ENCODE measurements at places on chromosomes 3 and 15.

DNA sequence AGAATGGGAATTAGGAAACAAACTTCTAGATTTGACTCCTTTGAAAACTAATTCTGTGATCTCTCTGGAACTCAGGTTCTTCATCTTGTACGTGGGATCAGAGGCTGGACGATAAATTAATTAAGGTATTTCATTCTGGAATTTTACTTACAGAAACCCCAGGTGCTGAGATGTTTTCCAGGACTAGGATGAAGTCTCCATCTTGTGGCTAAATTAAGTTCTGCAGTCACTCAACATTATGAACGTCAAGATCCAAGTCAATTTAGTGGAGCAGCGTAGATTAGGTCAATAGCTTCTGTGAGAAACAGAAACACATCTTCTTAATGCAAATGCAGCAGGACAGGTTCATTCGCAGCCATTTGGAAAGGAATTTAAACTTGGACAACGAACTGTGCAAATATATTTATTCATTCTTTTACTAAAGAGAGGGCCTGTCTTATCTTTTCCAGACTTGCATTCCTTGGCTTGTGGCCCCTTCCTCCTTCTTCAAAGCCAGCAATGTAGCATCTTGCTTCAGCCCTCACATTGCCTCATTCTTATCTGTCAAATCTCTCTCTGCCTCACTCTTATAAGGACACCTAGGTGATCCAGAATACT lies 26.7 kb upstream of the TMC3 start:
- DNase-seq = no peak

DNA sequence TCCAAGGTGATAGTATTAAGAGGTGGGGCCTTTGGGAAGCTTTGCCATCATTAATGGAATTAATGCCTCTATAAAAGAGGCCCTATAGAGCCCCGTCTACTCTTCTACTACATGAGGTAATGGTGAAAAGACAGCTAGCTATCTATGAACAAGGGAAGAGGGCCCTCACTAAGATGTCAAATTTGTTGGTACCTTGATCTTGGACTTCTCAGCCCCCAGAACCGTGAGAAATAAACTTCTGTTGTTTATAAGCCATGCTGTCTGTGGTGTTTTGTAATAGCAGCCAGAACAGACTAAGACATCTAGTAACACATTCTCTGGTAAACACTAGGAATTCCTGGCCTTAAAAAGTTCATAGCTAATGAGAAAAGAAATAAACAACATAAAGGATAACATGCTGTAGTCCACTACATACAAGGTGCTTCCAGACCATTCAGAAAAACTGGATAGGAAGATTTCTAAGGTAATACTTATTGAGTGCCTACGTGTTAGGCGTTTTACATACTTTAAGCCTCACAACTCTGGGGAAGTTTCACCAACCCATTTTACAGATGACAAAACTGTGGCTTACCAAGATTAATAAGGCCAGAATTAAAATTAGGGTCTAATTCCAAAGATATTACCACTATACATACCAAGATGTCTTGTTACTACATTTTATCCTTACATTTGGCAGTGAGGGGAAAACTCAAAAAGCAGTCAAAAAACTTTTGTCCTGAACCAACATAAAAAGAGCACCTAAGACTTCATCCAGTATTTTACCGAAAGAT lies 3.2 kb downstream of the UBE3A start:
- no peak for DNase-seq

- no peak for DNase-seq
These were observed 11.1 kb downstream of the ADAMTS17 start for GRCh38 chr15:100330629-100331215.

GRCh38 chr15:80834402-80834801 lies 55.2 kb downstream of the CEMIP start:
- DNase-seq = no peak

DNA sequence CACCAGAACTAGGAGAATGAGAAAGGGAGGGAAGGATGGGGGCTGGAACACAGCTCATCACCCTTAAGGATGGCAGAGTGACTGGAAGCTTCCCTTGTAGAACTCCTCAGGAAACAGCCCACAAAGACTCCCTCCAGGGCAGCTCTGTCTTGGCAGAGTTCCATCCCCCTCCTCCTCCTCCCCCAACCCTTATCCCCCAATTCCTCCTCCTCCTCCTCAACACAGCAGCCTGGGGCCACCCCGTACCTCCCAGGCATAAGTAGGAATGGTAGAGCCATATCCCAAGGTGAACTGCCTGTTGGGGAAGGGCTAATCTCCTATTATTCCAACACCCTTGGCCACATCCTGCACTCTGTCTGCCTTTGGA lies 38.8 kb downstream of the ADCY5 start:
- no peak for DNase-seq

- DNase-seq = no peak
These were observed 245.9 kb downstream of the NAALADL2 start for GRCh38 chr3:175105066-175105465.

- DNase-seq = no peak
These were observed 26.2 kb upstream of the CLDN16 start for GRCh38 chr3:190361791-190362190.

GRCh38 chr15:45097466-45097865 lies 16.5 kb downstream of the DUOX2 start:
- DNase-seq = no peak

GRCh38 chr3:101591071-101591470 lies 17.1 kb downstream of the PCNP start:
- DNase-seq = no peak

DNA sequence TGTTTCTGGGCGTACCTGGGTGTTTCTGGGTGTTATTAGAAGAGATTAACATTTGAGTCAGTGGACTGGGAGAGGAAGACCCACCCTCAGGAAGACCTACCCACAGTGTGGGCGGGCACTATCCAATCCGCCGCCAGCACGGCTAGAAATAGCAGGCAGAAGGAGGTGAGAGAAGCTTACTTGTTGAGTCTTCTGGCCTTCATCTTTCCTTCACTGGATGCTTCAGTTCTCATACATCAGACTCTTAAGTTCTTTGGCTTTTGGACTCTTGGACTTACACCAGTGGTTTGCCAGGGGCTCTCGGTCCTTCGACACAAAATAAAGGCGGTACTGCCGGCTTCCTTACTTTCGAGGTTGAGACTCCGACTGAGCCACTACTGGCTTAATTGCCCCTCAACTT lies 654.6 kb upstream of the CADM2 start:
- DNase-seq = no peak

DNA sequence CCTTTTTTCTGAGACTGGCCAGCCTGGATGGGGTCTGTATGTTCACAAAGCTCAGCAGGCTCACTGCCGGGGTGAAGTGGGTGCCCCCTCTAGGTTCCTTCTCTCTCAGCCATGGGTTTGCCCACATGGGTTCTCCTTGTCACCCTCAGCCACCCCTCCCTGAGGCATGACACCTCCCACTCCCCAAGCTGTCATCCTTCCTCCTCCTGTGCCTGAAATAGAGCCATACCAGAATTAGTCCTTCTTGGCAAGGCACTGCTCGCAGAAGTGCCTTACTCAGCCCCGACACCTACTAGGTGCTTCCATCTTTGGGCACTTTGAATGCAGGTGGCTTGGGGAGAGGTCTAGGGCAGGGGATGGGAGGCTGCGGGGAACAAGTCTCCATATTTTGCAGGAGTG lies 62.9 kb upstream of the SEC13 start:
- no peak for DNase-seq

- DNase-seq = no peak
These were observed 277.1 kb upstream of the GBE1 start for GRCh38 chr3:82038556-82038955.

DNA sequence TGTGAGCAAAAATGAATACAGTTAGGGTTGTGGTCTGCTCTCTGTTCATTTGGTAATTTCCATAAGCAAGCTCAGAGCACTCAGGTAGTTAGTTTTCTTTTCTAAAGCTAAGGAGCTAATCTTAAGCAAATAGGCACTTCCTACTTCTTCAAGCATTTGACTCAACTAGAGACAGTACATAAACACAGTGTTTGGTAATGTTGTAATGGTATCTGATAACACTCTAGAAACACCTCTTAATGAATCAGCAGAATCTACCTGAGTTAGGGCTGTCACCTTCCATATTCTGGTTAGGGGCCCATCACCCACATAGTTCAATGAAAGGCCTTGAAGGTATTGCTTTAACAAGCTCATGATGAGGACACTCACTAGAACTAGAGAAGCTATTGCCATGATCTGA lies 83.1 kb downstream of the PLCH1 start:
- no peak for DNase-seq

- DNase-seq = no peak
These were observed 26.1 kb upstream of the VPS8 start for GRCh38 chr3:184785890-184786279.

GRCh38 chr3:177978946-177979345 lies 557.3 kb upstream of the KCNMB2 start:
- no peak for DNase-seq

- DNase-seq = no peak
These were observed 115.9 kb downstream of the IQSEC1 start for GRCh38 chr3:12957339-12957738.

GRCh38 chr15:96524676-96525417 lies 194.3 kb downstream of the NR2F2 start:
- DNase-seq = no peak

DNA sequence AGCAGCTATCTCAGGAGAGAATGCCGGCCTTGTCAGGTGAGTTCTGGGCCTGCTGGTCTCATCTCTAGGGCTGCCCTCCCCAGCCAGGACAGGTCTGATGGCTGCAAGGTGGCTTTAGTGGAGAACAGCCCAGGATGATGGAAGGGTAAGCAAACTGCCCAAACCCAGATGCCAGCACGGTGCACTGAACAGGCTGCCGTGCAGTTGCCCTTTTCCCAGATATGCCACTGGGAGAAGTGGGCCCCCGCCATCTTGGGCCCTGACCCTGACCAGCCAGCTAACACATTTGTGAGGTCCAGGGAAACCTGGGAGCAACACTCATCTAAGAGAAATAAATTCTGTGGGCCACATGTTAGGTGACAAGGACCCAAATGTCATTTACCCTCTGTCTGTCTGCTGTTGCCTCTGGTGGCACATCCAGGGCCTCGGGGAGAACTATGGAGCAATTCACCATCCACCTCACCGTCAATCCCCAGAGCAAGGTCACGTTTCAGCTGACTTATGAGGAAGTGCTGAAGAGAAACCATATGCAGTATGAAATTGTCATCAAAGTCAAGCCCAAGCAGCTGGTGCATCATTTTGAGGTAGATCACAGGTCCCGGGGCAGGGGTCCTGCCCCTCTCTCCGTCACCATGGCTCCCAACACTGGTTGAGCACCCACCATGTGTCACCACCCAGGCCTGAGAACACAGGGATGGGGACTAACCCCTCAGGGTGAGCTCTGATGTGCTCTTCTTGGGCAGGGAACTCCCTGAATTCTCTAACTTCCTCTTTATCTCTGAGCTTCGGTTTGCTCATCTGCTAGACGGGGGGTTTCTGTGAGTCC lies 1.8 kb downstream of the ITIH1 start:
- no peak for DNase-seq

DNA sequence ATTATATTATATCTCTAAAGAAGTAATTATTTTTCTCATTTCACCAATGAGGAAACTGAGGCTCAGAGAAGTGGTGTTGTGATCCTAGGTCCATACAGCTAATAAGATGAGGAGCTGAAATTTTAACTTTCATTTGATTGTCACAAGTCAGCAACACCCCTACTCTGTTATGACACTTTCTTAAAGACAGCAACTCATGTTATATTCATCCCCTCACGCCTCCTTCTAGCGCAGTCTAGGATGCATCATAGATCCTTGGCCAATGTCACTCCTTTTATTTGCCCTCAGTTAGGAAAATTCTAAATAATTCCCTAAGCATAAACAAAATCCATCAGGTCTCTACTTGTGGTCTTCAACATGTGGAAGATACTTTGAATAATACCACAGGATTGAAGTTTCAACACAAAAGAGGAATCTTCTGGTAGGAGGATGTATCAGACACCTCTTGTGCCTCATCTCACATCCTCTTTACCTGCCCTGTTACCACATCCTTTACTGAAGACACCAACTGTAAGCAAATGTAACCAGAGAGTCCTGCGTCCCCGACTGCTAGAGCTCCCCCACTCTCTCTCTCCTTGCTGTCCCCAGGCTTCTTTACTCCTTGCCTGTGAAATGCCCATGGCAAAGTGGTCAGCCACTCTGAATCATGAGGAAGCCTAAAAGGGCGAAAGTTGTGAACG lies 53.7 kb downstream of the TRIM42 start:
- no peak for DNase-seq

DNA sequence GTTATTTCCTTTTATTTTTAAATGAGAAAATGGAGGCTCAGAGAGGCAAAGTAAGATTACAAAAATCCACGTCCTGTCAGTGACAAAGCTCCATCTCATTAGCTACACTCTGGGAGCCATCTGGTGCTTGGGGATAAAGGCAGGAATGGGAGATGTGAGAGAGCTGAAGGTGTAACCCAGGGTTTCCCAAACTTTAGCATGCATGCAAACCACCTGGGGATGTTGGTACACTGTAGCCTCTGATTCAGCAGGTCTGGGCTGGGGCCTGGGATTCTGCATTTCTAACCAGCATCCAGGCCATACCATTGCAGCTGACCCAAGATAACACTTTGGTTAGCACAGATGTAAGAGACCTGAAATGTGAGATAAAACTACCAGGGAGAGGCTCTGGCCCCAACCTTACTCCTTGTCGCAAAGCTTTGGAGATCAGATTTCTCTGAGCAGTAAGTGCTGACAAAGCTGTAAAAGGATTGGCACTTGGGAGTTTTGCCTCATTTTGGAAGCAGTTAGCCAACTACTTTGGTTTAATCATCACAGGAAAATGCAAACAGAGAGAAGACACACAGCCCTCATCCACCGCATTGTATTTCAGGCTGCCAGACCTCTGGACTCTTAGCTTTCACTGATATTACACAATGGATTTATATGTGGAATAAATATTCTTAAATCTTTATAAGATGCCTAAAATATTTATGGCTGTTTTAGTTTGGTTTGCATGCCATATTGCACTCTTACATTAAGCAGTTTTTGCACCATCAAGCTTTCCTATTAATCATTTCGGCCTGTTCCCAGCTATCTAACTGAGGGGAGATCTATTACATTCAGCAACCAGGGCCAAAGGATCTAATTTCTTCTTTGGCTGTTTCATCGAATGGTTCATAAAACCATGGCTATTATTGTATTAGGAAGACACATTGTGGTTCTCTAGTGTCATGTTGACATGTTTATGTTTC lies 263.0 kb downstream of the EBLN2 start:
- no peak for DNase-seq
